T-helper 17 cell (primary cell): ENCODE measurements at places on chromosomes 5 and 9. TPM values are rescaled to one million over a fixed set of nuclear protein-coding genes. Genes with fewer than 3 reads are reported as not detected.

The IFNK gene
- not detected for total RNA-seq

The GTF3C4 gene
- 17.9 TPM for total RNA-seq

The TRIM7 gene
- total RNA-seq = 3.5 TPM

The GARIN3 gene
- not detected for total RNA-seq
